ENCODE measurements at places on chromosomes 5 and 9. TPM values are rescaled to one million over a fixed set of nuclear protein-coding genes. Genes with fewer than 3 reads are reported as not detected.

SARDH gene
- 18.5 TPM for total RNA-seq

CDC25C gene
- not detected for total RNA-seq

SCGB3A1 gene
- not detected for total RNA-seq

HSD17B3 gene
- 0.80 TPM for total RNA-seq

PCDHGB4 gene
- total RNA-seq = not detected

- no peak for DNase-seq
Observed at GRCh38 chr9:36078051-36078450, 41.3 kb downstream of the RECK start.

SCGB3A2 gene
- not detected for total RNA-seq

GRCh38 chr5:127846884-127847283 is 143.7 kb downstream of the CCDC192 start:
- DNase-seq = no peak

DNA sequence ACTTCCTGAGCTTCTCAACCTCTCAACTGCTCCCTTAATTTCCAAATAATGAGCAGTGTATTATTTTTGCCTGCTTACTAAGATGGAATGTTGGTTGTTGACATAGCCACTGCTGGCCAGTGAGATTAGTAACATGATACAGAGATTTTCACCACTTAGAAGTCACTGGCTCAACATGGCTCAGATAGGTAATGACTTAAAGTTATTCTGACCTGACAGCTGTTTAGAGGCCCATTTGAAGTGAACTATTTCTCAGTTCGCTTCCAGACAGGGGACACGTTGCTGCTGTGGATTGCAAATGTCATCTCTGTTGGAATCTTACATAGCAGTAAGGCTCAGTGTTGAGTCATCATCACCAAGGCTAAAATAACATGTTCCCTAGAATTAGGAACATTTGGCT is 490.2 kb downstream of the TLE4 start:
- DNase-seq = no peak

GRCh38 chr9:34459941-34460340 is 1.3 kb downstream of the DNAI1 start:
- no peak for DNase-seq

GRCh38 chr9:110626101-110626829 is 42.3 kb upstream of the MUSK start:
- DNase-seq = no peak

PCDHB9 gene
- not detected for total RNA-seq

FAM153A gene
- 106 TPM for total RNA-seq

GRCh38 chr9:136807281-136808074 is at the start of gene RABL6:
TSS of gene RABL6 (plus strand) at chr9:136807948. CDS start at chr9:136808197, 249 bp downstream.
- DNase-seq = peak; percentile 72

PRLR gene
- total RNA-seq = not detected

DNA sequence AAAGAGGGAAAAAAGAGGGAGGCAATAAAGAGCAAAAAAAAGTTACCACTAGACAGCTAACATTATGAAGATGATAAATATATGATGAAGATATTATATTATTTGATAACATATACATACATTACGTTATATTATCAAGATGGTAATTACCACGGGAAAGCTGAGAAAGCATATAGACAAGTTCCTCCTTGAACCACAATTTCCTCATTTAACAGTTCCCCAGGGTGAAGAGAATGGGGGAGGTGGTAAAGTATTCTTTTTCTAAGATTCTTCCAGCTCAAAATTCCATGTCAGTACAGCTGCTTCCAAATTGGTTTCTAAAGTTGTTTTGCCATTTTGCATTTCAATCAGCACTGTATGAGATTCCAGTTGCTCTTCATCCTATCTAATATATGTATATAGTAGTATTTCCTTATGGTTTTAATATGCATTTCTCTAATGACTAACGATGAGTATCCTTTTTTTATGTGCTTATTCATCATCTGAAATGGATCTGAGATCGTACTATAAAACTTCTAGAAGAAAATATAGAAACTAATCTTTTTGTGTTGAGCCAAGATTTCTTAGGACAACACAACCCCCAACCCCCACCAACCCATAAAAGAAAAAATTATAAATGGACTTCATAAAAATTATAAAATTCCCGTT is 49.5 kb upstream of the C9orf72 start:
- no peak for DNase-seq

DNA sequence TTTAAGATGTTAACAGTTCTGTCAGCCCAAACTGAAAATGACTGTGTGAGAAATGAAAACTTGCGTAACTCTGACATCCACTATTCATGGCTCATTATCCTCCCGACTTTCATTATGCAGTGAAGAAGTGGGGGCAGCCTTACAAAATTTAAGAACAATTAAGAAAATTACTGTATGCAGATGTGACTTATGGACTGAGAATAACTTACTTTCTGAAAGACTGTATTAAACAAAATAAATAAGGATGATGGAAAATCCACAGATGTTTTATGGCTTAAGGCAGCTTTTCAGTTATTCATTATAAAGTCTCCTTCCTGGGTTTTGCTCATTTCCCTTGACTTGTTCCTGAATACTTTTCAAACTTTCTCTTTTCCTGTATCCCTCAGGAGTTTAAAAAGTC is 55.2 kb downstream of the GRIN3A start:
- DNase-seq = no peak

Measured in CD4-positive, alpha-beta T cell (primary cell).